ENCODE measurements at places on chromosomes 7 and 10.

- no peak for DNase-seq
These were observed 32.9 kb downstream of the ENTPD1 start for GRCh38 chr10:95788830-95789229.

GRCh38 chr7:1119201-1119600 lies 31.3 kb downstream of the GPER1 start:
- DNase-seq, result no peak

- DNase-seq, result no peak
These were observed 1257.8 kb upstream of the SORCS1 start for GRCh38 chr10:108422286-108422685.

- no peak for DNase-seq
These were observed 55.3 kb downstream of the DENND2A start for GRCh38 chr7:140585333-140585732.

DNA sequence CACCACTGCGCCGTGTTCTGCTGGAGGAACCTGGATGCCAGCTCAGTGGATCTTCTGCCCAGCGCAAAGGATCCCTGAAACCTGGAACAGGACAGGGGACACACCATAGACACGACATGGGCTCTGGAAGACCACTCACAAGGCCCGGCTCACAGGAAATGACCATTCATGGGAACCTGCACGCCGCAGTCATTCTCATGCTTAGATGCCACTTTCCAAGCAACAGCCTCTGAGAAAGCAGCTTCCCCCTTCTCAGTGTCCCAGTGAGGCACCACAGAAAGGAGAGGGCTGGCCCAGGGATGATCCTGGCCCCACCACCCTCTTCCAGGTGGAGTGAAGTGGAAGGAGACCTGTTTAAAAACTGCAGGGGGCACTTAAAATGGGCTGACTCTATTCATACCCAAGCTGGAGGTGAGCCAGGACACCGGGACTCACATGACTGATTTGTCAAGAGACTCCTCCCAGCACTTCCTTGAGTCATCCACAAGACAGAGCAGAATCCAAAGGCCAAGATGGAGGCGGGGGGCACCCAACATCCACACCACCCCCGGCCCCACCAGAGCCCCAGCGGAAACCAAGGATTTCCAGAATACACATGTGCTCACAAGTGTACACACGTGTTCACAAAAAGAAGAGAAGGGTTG lies 11.2 kb downstream of the CTBP2 start:
- DNase-seq, result peak; percentile 59

- DNase-seq, result no peak
These were observed 13.4 kb downstream of the HNRNPF start for GRCh38 chr10:43395571-43396060.

- DNase-seq, result no peak
These were observed 107.5 kb downstream of the DOCK1 start for GRCh38 chr10:127012769-127013152.

DNA sequence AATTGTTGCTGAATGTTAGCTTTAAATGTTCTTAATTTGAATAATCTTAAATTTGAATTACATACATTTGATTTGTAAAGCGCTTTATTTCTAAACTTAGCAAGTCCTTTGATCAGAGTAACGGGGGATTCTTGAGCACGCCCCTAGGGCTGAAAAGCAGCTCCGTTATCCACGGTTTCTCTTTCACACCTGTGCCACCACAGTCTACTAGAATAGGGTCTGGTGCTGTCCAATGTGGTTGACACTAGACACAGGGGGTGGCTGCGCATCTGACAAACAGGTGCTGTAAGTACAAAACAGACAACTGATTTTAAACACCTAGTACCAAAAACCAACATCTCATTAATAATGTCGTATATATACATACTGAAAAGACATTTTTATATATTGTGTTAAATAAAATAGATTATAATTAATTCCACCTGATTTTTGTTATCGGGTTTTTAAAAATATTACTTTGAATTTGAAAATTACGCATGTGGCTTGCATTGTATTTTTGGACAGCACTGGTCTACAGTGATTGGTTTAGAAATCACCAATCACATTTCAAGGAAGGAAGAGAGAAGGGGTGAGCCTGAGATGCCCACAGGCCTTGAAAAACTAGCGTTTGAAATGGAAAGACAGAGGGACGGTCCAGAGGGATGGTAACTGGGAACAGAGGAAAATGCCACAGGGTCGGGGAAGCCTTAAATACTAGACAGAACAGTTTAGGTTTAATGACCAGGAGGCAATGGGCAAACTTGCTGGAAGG lies 7.3 kb downstream of the SEPHS1 start:
- no peak for DNase-seq

DNA sequence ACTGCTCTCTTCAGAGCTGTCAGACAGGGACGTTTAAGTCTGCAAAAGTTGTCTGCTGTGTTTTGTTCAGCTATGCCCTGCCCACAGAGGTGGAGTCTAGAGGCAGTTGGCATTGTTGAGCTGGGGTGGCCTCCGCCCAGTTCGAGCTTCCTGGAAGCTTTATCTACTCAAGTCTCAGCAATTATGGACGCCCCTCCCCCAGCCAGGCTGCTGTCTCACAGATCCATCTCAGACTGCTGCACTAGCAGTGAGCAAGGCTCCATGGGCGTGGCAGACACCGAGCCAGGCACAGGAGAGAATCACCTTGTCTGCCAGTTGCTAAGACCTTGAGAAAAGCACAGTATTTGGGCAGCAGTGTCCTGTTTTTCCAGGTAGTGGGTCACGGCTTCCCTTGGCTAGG lies 98.1 kb downstream of the SDHAF3 start:
- DNase-seq, result no peak

GRCh38 chr7:17234398-17235031 lies 63.9 kb upstream of the AHR start:
- peak; percentile 79 for DNase-seq

DNA sequence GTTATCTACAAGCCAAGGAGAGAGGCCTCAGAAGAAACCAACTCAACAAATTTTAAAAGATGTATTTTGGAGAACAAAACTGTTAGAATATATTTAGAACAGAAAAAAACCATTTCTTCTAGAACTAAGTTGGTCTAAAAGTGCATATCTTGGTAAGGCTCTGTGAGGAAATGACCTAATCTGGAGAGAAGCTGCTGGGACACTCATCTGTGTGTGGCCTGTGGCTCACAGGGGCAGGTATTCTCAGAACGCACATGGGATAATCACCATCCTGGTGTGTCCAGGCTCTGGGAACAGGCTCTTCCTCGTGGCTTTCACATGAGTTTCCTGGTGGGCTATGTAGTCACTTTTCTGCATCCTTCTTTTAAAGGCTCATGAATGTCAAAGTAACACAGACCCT lies 38.1 kb upstream of the PRSS1 start:
- DNase-seq, result peak; percentile 22

- no peak for DNase-seq
These were observed 22.3 kb upstream of the FAM133B start for GRCh38 chr7:92612501-92612900.

DNA sequence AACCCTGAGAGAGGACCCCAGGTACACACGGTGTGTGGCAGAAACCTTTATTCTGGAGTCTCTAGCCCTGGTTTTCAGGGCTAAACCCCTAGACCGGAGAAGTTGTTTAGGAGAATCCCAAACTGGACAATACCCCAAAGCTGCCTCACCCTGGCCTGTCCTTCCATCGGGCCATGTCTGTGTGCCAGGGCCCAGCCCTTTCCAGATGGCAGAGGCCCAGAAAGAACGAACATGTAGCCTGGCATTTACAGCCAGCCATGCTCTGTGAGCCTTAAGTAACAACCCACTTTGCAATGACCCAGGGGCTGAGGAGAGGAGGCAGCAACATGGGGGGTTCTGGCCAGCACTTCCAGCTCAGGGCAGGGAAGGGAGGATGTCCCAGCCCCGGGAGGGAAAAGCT lies 142.1 kb downstream of the NEURL1 start:
- no peak for DNase-seq

GRCh38 chr7:7761340-7761973 lies 43.0 kb upstream of the RPA3 start:
- DNase-seq, result peak; percentile 40

GRCh38 chr10:33993917-33994316 lies 659.5 kb upstream of the NRP1 start:
- DNase-seq, result no peak

DNA sequence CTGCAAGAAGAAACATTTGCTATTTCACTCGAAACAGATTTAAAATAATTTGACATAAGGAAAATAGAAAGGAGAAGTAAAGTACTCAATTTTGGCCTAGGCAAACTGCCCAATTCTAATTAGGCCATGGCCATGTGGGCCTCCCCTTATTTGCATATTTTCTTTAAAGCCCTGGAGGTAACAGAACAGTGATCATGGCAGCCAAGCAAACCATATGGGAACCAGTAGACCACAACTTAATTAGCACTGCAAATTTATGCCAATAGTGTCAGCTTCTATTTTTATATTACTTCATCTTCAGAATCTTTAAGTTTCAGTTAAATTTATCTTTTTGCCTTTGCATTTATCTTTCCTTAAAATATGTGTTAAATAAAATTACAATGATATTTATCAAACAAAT lies 63.3 kb upstream of the THSD7A start:
- DNase-seq, result no peak

- DNase-seq, result no peak
These were observed 112.1 kb downstream of the DNAJC1 start for GRCh38 chr10:21891439-21891838.

- no peak for DNase-seq
These were observed 18.8 kb upstream of the VPS41 start for GRCh38 chr7:38927751-38928150.

GRCh38 chr7:47973739-47974138 lies 5.7 kb downstream of the HUS1 start:
- no peak for DNase-seq

DNA sequence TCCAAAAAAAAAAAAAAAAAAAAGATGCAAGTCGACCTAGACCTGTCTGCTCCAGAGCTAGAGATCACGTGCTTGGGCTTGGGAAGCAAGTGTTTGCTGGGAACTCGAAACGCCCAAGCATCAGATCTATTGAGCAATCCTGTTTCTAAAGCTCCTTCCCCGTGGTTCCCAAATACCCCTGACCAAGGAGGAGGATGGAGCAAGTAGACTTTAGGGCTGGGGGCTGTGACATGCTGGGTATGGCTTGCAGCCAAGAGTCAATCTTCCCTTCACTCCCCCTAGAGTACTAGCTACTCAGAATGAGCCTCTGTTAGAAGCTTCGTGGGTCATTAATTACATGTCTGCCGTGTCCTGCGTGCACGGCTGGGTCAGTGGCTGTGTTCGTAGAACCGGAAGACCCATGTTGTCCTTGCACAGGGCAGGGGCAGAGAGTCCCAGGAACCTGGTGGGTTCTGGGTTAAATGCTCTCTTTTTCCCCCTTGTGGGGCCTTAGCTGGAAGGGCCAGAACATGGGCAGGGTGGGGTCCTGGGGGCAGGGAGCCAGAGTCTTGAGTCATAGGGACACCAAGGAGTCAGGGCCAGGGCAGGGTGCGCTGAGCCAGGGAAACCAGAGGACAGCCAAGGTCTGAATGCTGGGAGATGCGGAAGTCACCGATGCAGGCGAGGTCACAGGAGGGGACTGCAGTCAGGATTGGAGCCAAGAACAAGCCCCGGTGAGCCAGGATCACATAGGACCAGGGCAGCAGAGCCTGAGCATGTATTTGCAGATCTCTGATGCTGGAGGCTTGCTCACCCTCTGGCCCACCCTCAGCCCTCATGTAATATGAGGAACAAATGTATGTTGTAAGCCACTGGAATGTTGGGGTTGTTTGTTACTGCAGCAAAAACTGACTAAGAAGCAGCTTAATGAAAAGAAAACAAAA lies 34.6 kb upstream of the TPST1 start:
- no peak for DNase-seq

- no peak for DNase-seq
These were observed 104.1 kb upstream of the FERD3L start for GRCh38 chr7:19249281-19249680.
